Large intestine (tissue), 12 donors: ENCODE measurements at places on chromosomes 11 and 22. TPM values are rescaled to one million over a fixed set of nuclear protein-coding genes. Genes with fewer than 3 reads are reported as not detected.

DNA sequence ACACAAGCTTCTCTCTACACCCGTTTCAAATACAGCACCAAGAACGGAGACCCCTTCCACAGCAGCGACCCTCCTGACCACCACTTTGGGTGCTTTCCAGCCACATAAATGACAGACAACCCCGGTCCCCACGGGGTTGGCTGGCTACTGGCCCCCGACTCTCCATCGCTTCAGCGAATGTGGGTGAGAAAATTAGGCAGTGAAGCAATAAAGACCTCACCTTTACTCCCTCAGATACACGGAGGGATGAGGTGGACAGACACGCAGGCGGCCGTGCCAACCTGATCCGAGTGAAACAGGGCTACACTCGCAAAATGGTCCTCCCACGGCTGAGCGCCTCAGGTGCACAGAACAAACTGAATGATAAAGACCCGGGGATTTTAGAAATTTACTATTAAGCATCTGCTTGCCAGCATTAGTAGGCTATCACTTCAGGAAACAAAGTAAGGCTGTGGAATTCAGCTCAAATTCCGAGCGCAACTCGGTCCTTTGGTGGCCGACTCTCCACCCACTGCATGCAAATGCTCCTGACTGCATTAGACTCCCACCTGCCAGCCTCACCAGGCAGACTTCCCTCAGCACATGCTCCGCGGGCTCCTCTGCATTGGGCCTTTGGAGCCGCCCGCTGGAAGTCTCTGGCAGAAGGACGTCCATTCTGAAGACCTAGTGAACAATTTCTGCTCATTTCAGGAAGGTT lies 12.8 kb upstream of the EFCAB6 start:
- no peak for DNase-seq

DNA sequence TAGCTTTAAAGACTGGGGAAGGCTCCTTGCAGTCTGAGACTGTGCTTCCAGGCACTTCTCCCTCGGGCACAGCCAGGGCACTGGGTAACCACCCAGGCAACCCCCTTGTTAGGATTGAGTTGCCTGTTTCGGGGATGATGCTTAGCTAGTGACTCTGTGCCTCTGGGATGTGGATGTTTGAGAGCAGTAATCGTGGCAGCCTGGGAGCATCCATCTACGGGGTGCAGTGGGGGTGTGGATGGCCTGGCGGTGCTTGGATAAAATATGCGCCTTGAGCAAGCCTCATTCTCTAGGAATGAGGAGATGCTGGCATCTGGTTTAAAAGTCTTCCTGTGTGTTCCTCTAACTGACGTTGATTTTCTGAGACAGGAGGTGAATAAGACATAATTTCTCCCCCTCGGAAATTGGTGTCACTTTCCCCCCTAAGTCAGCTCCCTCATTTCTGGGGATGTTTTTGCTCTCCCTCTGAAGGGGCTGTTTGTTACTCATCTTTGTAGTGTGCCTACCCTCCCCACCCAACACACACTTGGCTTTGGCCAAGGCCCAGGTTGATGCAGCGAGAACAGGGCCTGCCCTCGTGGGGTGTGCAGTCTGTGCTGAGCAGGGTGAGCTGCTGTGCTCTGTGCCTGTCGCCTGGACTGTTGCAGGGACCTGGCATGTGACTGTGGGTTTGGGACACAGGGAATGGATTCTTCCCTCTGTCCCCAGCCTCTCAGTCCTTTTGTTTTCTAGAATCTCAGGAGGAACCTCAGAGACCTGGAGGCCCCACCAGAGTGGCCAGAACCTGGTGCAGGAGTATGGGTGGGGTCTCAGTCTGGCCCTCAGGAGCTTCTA lies 2.0 kb downstream of the GNAZ start:
- DNase-seq: no peak

DNA sequence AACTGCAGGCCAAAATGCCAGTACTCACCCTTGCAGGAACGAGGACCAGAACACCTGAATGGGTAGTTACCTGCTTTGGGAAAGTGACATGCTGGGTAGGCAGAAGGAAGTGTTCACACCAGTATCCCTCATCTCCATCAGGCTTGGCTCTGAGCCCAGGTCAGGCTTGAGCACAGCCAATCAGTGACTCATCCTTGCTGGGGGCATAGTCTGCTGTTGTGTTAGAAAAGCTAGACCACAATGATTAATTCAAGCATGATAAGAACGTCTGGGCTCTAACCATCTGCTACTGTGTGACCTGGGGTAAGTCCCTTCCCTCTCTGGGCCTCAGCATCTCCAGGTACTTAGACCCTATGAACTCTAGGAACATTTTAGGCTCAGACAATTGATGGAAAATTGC lies 450.4 kb downstream of the MIAT start:
- peak; percentile 86 for DNase-seq

Gene ELF5
- not detected for polyA plus RNA-seq

Gene TTC36
- 1.9 TPM for polyA plus RNA-seq

Gene CRYBB1
- polyA plus RNA-seq: 0.73 TPM

Gene IL18
- polyA plus RNA-seq: 60.7 TPM

Gene CTSD
- polyA plus RNA-seq: 341 TPM
